ENCODE measurements at places on chromosomes 11 and 22.

DNA sequence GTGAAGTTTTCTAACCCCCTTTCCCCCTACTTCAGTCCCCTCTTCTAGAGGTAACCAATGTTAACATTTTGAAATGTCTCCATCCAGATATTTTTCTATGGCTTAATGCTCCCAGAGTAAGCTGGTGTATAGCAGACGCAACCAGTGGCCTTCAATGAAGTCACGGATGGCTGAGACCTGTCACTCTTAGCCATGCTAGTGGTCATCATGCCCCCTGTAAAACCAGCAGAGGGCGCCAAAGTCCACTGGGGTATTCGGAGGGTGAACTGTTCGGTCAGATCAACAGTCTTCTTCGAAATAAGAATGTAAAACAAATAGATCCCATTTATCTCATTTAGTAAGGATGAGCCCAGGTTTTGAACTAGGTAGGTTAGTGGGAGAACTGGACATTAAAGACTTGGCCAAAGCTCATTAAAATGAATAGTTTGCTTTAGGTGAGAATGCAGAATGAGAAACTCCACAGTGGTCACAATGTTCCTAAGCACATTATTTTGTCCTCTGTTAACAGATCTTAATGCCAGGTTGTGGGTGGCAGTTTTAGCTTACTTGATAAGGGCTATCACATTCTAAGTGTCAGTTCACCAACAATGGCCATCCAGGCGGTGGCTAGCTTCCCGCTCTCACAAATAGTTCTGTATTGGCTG, 8.6 kb upstream of the MMP8 start:
- DNase-seq: peak; percentile 61

DNA sequence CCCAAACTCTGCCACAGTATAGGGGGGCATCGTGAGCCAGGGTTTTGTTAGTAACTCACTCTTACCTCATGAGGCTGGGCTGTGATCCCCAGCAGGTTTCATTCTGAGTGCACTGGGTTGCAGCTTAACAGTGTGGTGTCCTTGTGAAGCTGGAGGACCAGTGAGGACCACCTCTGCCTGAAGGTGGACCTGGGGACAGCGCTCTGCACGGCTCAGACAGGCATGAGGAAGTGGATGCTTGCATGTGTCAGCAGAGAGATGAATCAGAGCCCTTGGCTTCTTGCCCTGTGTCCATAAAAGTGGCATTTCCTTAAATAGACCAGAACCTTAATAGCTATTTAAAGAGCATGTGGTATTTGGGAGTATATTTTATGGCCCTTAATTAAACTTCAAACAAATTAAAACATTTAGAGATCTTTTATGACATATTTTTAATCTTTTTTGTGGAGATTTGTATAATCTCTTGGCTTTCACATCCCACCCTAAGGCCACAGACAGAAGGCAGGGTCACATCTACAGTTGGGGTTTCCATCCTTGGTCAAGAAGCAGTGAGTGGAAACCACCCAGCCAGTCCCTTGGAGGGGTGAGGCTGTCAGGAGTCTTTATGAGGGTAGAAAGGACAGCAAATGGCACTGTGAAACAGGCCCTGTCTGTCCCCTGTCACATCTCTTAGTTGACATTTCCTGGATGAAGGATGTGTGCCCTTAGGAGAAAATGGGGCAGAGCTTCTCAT, 24.8 kb upstream of the ADORA2A start:
- DNase-seq: peak; percentile 98

DNA sequence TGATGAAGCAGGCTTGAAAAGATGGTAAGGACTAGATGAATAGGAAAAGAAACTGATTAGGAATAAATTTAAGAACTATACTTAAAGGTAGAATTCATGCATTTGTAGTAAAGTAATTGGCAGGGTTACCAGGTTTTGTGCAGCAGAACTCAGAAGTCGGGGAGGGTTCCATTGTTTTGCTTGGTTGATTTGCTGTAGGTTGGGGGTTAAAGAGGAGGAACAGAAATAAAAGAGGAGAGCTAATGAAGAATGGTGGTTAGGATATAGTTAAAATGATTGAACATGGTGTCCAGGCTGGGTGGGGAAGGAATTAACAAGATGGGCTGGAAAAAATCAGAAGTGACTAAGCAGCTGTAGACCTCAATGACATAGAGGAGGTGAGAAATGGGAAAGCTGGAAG, 5.5 kb upstream of the SPON1 start:
- no peak for DNase-seq

DNA sequence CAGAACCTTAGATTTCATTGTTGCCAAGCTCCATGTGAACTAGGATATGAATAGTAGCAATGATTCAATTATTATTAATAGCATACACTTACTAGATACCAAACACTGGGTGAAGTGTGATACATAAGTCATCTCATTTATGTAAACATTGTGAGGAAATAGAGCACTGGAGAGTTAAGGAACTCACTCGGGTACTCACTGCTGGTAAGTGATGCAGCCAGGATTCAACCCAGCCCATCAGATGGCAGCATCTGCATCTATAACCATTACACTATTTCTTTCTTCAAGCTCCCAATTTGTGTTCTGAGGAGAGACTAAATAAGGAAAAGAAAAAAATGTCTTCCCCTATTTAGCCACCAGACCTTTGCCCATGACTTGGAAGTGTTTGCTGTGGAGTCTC, 10.2 kb upstream of the ALG8 start:
- DNase-seq: no peak

GRCh38 chr11:65317025-65317786, 2.5 kb downstream of the CDC42EP2 start:
- DNase-seq: peak; percentile 77

DNA sequence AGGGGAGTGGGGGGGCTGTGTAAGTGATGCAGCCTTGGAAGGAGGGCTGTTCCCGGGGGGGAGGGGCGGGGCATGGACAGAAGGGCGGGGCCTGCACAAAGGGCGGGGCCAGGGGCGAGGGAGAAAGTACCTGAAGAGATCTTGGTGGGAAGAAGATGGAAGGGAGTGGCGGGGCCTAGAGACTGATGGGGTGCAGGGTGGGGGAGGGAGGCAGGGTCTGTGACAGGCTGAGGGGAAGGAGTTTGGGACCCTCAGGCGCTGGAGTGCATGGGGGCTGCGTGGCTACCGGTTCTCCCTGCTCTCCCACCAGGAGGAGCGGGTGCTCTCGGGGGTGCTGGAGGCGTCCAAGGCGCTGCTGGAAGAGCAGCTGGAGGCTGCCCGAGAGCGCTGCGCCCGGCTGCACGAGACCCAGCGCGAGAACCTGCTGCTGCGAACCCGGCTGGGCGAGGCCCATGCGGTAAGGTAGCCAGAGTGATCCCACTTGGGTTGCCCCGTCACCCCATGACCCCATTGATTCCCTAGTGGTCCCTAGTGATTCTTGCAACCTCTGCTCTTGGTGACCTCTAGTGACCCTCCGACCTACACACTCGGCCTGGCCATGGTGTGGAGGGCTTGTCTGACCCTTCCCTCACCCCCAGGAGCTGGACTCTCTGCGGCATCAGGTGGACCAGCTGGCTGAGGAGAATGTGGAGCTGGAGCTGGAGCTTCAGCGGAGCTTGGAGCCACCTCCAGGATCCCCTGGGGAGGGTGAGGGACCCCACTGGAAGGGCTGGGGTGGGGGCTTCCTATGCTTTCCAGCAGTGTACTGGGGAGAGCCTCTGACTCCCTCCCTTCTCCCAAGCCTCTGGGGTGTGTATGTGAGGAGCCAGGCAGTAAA, 3.1 kb downstream of the CCDC88B start:
- no peak for DNase-seq

GRCh38 chr11:119298726-119299125, 18.2 kb downstream of the MCAM start:
- DNase-seq: no peak

GRCh38 chr22:43567691-43568324, 156.0 kb downstream of the MPPED1 start:
- DNase-seq: no peak

All from renal cortical epithelial cell (primary cell).